KBM-7 (cell line): ENCODE measurements at places on chromosomes 12 and 14.

- DNase-seq: no peak
These were observed 12.3 kb downstream of the GPR19 start for GRCh38 chr12:12683725-12684124.

GRCh38 chr14:24508155-24508840, at the start of gene CMA1:
Gene CMA1, minus strand, starts transcription at chr14:24508265. Its CDS starts 30 bp downstream, at chr14:24508235.
- no peak for DNase-seq

GRCh38 chr14:100056964-100057795, 8.0 kb upstream of the EVL start:
- DNase-seq: peak; percentile 55

DNA sequence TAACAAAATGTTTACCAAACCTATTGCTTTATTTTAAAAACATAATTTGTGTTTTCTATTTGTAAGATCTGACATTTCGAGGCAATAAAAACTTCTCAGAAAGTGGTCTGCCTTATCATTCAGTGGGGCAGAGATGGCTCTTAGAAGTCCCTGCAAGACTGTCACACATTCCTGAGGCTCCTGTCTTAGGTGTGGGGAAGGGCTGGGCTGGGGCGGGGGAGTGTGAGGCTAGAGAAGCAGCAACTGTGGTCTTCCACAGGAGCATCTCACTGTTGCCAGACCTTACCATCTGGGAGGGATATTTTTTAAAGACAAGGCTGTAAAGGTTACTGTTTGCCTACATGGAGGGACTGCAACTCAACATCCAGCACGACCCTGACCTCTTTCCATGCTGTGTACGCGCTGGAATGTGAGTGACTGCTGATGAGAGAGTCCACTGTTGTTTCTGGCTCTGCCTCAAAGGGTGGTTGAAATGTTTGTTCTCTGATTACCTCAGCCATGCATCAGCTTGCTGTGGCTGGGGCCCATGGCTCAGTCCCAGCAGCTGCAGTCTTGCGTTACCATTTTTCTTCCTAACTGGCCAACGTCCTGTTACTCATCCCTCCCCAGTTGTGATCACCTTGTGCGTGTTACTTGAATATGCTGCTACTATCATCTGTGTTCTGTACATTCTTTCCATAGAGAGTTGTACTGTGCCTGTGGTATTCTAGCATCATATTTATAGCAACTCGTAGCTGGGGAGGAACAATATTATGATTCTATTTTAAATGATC, 12.4 kb downstream of the ERG28 start:
- DNase-seq: no peak

DNA sequence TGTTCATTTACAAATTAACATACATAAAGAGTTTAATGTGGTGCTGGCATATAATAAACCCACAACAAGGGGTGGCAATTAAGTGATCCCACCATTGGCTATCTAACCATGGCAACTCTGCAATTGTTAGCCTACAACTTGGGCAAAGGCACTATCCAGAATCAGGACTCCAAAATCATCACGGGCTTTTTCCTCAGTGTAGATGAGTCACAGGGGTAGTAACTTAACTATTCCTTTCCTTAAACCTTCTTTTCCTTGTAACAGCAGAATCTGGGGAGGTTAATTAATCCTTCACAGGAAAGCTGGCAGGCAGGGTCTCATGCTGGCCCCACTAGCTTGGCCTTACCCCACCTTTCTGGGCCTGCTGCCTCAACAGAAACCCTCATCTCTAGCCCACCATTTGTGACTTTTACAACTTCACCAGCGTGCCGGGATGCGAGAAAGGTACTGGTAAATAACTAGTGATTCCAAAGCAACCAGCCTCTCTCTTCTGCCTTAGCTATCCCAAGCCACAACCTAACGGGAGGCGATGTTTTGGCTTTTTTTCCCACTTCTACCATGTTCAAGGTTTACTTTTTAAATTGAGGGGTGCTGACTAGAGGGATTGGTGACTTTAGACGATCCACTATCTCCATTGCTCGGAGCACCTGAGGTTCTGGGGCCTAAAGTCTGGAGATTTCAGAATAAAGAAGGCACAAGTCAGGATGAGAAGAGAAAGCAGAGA, 744 bp downstream of the ATP5MC2 start:
- DNase-seq: no peak

DNA sequence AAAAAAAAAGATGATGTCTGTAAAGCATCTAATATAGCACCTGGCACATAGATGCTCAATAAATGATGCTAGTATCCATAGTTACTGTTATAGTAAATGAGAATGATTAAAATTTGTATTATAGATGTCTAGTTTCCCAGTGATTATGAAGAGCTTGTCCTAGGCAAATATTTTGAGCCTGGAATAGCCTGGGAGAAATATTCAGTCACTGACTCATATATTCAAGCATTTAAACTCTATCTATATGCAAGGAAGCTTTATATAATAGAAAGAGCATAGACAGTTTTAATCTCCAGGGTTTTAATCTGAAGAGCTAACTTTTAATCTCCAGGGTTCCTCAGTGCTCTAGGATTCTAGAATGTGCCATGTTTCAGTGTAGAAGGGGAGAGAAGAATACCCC, 91.5 kb upstream of the VASH1 start:
- no peak for DNase-seq

GRCh38 chr12:46752396-46752795, 73.4 kb downstream of the SLC38A4 start:
- no peak for DNase-seq

GRCh38 chr14:96514694-96515093, 12.5 kb downstream of the PAPOLA start:
- DNase-seq: no peak

GRCh38 chr12:76035045-76035444, 3.5 kb upstream of the PHLDA1 start:
- no peak for DNase-seq

GRCh38 chr12:3761116-3761735, 8.3 kb upstream of the CRACR2A start:
- no peak for DNase-seq

DNA sequence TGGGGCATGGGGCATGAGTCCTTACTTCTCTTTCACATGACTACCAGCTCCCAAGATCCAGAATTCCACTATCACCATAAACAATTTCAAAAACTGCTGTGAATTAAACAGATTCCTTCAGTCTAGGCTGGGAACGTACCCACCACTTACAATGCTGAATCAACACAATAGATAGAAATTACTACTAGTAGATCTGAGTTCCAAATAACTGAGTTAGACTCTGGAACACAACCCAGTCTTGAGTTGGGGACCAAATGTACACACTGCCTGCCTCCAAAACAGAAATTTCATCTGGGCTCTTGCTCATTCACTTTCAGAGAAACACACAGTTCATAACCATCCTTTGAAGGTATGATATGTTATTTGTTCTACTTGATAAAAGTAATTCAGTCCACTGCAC, 8.9 kb downstream of the CORO1C start:
- no peak for DNase-seq

DNA sequence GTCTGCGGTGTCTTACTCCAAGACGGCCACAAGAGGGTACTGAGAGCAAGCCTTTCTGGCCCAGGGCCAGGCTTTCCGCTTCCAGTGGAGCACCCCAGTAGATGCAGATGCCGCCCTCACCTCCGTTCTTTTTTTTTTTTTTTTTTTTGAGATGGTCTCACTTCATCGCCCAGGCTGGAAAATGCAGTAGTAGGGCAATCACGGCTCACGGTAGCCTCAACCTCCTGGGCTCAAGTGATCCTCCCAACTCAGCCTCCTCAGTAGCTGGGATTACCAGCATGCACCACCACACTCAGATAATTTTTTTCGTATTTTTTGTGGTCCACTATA, 5.6 kb upstream of the LBHD2 start:
- DNase-seq: peak; percentile 79

GRCh38 chr12:116140529-116140928, 137.0 kb downstream of the MED13L start:
- DNase-seq: no peak

GRCh38 chr14:71231521-71232393, 324.5 kb downstream of the PCNX1 start:
- peak; percentile 35 for DNase-seq

GRCh38 chr14:28987516-28987915, 220.9 kb downstream of the FOXG1 start:
- no peak for DNase-seq

GRCh38 chr12:70828351-70828750, 92.2 kb downstream of the PTPRR start:
- no peak for DNase-seq

- no peak for DNase-seq
These were observed 67.3 kb downstream of the RCOR1 start for GRCh38 chr14:102659797-102660196.
